ENCODE measurements at places on chromosomes 11 and 22.

DNA sequence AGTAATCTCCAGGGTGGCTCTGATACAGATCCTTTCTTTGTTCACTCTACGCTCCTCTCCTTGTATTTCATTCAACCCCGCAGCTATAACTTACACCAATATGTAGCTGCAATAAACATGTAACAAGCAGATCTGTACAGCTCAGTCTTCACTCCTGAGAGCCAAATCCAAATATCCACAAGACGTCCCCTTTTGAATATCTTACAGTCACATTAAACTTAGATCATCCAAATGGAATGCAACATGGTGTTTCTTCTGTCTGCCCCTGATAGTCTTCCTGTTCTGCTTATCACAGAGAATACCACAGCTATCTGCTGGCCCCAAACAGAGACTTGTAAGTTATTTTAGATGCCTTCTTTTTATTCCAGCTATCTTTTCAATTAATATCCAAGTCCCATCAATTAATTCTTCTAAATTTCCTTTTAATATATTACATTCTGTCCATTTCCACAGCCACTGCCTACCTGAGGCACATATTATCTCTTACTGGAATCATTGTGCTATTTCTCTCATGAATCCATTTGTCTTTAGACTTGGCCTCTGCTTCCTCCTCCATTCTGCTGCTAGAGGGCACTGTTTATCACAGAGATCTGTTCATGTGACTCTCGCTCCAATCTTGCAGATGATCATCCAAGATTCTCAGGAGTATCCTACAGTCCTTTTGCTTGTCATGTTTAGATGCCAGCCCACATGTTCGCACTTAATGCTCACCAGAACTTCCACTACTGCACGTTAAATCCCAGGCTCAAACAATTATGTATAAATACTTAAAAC, 908.6 kb downstream of the NTM start:
- DNase-seq = no peak

DNA sequence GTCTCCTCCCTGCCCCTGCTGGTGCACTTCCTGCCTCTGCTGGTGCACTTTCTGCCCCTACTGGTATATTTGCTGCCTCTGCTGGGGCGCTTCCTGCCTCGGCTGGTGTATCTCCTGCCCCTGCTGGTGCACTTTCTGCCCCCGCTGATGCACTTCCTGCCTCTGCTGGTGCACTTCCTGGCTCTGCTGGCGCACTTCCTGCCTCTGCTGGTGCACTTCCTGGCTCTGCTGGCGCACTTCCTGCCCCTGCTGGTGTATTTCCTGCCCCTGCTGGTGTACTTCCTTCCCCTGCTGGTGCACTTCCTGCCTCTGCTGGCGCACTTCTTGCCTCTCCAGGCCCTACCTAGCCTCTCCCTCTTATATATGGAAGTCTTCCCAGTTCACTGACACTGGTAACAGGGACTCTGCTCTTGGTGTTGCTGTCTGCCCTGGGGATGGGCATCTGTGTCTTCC, 10.1 kb downstream of the MTFP1 start:
- DNase-seq = peak; percentile 23

DNA sequence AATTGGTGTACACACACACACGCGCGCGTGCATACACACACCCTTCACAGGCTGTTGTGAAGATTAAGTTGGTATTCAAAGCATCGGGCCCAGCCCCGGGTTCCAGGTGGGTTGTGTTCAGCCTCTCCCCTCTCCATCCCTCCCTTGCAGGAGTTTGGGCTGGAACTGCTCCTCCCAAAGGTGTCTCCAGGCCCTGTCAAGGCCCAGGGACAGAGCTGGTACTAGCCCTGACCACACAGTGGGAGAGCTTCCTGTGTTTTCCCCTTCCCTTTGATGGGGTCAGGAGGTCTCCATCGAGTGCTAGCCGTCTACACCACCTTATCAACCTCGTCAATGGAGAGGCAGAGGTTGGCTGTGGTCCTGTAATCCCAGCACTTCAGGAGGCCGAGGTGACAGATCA, 36.5 kb upstream of the CSNK1E start:
- DNase-seq = no peak

GRCh38 chr11:120827198-120827597, 196.7 kb upstream of the TBCEL start:
- no peak for DNase-seq

GRCh38 chr22:50314081-50314454, 6.6 kb upstream of the PLXNB2 start:
- no peak for DNase-seq

DNA sequence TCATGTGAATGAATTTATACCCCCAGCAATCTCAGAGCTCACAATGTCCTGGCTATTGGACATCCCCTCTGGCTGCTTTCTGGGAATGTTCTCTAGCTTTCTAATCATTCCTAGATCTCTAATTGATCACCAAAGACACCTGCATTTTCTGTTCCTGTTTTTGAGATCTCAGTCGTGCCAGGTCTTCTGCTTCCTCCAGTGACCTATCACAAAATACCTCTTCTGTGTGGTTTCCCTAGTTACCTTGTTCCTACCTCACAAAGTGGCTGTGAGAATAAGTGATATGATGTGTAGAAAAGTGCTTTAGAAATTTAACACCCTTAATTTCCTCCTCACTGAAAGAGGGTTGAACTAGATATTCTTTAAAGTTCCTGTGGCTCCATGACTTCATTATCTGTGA, 92.2 kb downstream of the LUZP2 start:
- DNase-seq = no peak

GRCh38 chr22:42930810-42931420, 73.8 kb upstream of the ARFGAP3 start:
- no peak for DNase-seq
